ENCODE measurements at places on chromosomes 3 and 15.

DNA sequence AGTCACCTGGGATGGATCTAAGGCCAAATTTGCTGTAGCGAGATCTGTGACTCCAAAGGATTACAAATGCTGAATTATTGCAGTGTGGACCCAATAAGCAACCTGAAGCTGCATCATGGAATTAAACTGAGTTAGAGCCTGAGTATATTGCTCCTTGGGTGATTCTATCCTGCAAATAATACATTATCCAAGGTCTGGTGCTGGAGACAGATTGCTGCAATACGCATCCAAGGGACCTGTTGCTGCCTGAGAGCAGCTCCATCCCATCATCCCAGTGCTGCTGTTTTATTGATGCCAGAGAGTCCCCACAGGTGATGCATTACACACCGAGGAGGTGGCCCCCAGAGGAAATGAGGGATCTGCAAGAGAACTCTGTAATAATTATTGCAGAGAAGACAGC is 31.6 kb upstream of the PCSK6 start:
- no peak for DNase-seq

DNA sequence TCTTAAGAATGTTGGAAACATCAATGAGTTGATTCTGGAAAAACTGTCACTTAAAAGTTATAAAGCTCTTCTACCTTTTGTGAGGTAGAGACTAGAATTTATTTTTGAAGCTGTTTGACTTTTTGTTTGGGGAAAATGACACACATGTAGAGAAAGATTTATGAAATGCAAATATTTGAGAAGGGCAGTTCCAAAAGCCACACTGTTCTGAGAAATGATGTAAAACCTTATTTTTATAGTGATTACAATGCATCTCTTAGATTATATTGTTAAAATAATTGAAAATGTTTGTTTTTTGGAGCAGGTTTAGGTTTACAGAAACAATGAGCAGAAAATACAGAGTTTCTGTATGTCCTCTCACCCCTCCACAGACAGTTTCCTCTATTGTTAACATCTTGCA is 116.1 kb upstream of the CMC1 start:
- DNase-seq = no peak

- no peak for DNase-seq
These were observed 159.5 kb downstream of the C3orf70 start for GRCh38 chr3:184993394-184993793.

GRCh38 chr3:194588236-194588635 is 45.0 kb downstream of the TMEM44 start:
- DNase-seq = no peak

DNA sequence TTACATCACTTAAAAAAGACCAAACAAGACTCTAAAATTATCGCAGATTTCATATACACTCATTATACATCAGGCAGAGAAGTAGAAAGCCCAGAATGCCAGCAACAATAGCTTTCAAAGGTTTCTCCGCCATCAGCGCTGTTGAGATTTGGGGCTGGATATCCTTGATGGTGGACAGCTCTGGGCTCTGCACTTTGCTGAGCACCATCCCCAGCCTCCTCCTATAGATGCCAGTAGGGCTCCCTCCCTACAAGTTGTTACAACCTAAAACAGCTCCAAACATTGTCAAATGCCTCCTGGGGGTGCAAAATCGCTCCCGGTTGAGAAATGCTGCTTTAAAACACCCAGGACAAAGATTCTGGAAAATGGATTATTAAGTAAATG is 73.5 kb downstream of the ATP10A start:
- no peak for DNase-seq

GRCh38 chr15:33242669-33243191 is 48.2 kb upstream of the FMN1 start:
- no peak for DNase-seq

DNA sequence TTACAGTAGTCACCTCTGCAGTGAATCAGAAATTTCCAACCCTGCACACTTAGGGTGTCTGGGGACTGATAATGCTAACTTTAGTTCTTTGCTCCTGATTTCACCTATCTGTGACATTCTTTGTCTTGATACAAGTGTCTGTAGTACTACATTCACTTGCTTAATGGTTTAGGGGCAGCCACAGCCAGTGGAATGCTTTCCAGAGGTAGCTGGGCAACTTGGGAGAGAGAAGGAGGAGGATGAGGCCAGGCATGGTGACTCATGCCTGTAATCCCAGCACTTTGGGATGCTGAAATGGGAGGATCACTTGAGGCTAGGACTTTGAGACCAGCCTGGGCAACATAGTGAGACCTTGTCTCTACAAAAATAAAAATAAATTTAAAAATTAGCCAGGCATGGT is 8.5 kb downstream of the BAHD1 start:
- DNase-seq = no peak

GRCh38 chr3:114418107-114418506 is 124.3 kb downstream of the TIGIT start:
- no peak for DNase-seq

GRCh38 chr3:158672215-158673176 is at the start of gene LXN:
TSS of gene LXN (minus strand) at chr3:158672648. CDS start at chr3:158672478, 170 bp downstream.
- peak; percentile 69 for DNase-seq

DNA sequence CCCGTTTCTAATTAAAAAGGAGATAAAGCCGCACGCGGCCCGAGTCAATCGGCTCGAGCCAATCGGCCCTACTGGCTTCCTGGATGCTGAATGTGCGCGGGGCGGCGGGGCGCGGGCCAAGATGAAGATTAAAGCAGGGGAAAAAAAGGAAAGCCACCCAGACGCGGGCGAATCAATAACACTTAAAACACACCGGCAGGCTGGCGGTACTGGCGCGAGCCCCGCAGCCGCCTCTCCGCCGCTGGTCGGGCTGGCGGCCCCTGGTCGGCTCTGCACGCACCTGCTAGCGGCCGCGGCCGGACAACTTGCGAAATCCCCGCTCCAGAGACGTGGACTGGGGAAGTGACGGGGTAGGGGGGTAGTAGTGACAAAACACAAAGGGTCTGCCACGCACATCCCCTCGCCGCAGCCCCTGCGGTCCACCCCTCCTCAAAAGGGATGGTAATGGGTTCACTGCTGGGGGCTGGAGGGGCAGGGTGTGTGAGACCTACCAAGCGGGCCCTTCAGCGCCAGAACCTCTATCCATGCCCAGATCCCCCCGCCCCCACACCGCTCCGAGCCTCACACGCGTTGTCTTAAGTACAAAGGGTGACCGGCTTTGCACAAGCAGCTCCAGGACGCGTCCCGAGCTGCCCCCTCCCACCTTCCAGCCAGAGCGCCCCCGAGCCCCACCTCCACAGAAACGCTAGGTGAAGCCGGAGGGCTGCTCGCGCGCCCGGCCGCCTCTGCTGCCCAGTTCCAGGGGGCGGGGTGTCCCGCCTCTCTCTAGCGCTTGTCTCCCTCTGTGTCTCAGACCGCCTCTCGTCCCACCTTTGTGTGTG is 1.4 kb downstream of the WNT7A start:
- DNase-seq = no peak

DNA sequence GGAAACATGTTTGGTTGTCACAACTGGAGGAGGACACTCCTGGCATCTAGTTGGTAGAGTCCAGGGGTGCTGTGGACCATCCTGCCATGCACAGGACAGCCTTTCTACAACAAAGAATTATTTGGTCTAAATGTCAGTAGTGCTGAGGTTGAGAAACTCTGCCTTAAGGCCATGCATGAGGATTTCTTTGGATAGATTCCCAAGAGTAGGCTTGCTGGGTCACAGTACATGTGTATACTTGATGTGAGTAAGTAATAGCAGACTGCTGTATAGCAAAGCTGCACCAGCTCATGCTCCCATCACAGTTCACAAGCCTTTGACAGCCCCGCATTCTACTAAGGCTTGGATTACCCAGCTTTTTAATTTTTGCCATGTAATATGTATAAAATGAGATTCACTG is 151.3 kb downstream of the MFSD1 start:
- no peak for DNase-seq

DNA sequence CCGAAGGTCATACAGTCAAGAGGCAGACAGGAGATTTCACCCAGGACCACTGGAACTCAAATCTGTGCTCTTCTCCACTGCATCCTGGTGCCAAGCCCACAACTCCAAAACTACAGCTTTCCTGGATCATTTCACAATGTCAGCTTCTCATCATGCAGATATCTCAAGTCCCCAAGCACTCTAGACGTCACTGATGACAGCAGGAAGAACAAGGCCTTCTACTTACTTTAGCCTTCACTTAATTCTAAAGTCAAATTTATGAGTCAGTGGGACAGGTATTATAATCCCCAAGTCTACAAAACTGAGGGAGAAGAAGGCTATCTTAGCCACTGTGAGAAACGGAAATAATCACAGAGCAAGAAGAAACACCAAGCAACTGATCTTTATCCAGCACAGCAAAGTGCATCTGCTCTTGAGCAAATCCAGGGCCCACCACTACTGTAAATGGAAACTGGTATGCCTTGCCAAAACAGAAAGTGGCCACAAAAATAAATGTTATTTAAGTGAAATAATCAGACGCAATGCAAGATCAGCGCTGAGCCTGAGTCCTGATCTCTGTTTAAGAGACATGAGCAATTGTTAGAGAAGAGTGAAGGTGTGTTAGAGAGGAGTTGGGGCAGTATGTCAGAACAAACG is 928 bp downstream of the RAD18 start:
- DNase-seq = no peak

DNA sequence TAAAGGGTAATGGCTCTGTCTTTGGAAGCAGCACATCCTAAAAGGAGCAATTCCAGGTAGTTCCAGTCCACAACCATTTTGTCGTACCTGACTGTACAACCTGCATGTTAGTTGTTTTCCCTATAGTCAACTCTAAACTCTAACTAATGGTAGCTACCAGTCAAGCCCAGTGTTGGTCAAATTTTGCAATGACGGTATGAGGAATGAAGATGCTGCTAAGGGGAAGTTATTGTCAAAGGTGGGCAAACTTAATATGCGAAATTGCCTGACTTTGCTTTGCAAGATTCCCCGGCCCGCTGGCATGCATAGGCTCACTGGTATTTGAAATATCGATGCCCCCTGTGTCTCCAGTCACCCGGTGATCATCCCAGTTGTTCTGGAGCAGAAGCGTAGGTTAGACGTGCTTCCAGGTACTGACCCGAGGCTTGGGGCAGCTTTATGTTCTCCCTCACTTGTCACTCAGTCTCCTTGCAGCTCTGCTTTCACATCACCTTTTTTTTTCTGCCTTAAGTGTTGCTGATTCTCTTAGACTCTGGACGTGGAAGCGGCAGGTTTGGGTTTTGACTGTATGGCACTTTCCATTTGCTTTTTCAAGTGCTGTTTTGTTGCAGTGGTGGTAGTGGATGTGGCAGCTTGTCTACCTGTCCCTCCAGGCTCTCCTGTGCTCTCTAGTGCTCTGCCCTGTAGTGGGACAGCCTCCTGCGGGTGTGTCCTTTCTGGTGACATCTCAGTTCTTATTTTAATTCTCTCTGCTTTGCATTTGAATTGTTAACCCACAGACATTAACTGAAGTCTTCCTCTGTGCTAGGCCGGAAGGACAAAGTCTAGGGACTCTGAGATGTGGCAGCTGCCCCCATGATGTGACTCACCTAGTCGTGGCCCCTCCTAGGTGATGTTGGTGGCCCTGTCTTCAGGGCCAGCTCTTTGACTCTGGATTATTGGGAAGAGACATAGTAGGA is 95.8 kb upstream of the UMPS start:
- DNase-seq = no peak

DNA sequence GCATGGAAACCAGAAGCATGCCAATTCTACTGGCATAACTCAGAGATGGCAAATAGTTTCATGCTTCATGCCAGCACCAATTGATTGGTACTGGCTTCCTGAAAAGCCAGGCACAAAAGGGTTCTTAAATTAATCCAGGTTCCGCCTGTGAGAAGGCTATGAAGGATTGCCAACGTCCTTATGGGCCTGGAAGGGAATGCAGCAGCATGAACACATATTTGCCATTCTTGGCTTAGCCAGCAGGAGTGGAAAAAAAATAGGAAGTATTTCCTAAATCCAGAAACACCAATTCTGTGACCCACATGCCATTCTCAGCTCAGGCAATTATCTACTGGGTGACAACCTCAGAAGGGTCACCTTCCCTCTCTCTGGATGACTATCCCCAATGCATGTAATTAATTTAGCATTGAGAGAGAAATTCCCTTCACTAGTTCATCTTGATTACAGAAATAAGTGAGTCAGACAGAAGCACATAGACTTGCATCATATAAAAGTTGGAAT is 36.0 kb downstream of the ADAMTS9 start:
- no peak for DNase-seq

- no peak for DNase-seq
These were observed 325.7 kb downstream of the MAGI1 start for GRCh38 chr3:65713016-65713415.

- no peak for DNase-seq
These were observed 294.4 kb downstream of the KBTBD8 start for GRCh38 chr3:67292356-67293121.

- DNase-seq = no peak
These were observed 30.3 kb downstream of the ALDH1L1 start for GRCh38 chr3:126149960-126150515.

DNA sequence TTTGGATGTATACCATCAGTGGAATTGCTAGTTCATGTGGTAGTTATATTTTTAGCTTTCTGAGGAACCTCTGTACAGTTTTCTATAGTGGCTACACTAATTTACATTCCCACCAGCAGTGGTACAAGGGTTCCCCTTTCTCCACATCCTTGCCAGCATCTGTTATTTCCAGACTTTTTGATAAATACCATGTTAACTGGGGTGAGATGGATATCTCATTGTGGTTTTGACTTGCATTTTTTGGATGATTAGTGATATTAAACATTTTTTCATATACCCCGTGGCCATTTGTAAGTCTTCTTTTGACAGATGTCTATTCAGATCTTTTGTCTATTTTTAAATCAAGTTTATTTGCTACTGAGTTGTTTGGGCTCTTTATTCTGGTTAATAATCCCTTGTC is 455.6 kb upstream of the RARB start:
- DNase-seq = no peak

GRCh38 chr15:28888302-28888894 is 2.6 kb downstream of the APBA2 start:
- DNase-seq = no peak

DNA sequence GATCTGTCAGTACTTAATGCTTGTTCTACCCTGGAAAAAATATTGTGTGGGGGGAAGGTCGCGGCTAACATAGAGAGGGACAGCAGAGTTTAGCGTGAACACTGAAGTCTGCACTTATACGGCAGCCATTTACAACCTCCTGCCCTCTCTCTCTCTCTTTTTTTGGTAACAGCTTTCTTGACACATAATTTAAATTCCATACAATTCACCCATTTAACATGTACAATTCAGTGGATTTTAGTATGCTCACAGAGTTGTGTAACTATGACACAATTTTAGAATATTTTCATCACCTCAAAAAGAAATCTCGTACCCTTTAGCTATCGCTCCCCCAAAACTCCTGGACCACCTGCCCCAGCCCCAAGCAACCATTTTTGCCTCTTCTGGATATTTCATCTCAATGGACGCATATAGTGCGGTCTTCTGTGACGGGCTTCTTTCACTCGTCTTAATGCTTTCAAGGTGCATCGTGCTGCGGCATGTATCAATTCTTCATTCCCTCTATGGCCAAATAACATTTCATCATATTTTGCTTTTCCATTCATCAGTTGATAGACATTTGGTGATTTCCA is 141.8 kb downstream of the XXYLT1 start:
- no peak for DNase-seq

GRCh38 chr3:169660709-169661360 is 2.7 kb downstream of the MECOM start:
- DNase-seq = no peak
